Stimulated activated CD4-positive, alpha-beta T cell treated with anti-CD3 and anti-CD28 coated beads, Interleukin-15, amount 100 ng/mL, for 48 hours (primary cell): ENCODE measurements at places on chromosomes 7 and 10.

DNA sequence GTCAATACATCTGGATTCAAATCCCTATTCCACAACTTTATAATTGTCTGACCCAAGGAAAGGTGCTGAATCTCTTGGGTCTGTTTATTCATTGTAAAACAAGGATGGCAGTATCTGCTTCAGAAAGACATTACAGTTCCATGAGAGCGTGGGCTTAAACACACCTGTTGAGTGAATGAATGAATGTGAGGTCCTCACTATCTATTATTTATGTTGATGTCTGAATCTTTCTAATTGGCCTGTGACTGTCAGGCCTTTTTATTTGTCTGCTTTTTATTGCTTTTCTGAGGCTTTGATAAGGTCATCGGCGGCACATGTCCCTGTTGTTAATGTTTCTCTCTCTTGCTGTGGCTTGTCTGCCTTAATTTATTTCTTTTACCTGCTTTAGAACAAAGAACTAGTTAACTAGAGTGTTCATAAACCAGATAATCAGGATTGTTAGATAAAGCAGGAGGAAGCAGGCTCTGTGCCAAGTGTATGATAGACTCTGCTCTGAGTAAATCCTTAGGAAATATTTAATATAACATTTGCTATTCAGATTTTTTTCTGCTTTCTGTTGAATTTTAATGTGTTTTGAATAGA lies 42.3 kb upstream of the CYCS start:
- DNase-seq = no peak

DNA sequence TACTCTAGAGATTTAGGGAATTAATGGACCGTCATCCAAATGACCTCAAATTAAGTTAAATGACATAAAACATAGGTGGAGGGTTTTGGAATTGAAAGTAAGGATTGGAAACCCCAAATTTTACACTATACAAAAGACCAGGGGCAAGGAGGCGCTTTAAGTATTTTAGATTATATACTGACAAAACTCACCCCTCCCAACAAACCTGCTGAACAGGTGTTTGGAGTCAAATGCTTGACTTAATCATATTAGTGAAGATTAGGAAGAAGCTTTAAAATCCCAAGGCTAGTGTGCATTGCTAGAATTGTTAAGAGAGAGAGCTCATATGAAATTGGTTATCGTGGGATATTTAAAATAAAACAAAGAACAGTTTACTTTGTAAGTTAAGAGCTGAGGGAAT lies at the start of gene GNGT1:
Gene GNGT1 (plus strand): TSS at position 301 of the 400 bp plus-strand sequence. CDS start 180 bp downstream, outside the sequence.
- no peak for DNase-seq

- DNase-seq = no peak
Measured at GRCh38 chr7:2928613-2929311, 84.7 kb upstream of the GNA12 start.

- DNase-seq = no peak
Measured at GRCh38 chr7:98771941-98772603, 97.7 kb downstream of the TMEM130 start.

- DNase-seq = no peak
Measured at GRCh38 chr7:151809146-151809863, 67.6 kb downstream of the PRKAG2 start.

GRCh38 chr7:71555758-71556157 lies 423.8 kb downstream of the GALNT17 start:
- DNase-seq = no peak

DNA sequence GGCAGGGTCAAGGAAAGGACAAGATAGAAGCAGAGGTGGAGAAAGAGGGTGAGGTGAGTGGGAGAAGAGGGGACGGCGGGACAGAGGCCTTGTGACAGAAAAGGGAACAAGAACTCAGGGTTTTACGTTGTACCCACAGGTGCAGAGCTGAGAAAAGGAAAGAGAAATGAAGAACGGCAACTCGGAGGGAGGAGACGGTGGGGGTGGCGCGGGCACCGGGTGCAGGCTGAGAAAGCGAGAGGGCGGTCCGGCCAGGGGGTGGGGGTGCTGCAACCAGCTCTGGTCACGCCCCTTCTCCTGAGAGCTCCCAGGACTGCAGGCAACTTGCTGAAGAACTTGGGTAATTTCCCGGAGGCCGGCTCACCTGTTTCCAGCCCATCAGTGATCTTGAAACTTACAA lies 65.3 kb downstream of the CARD11 start:
- DNase-seq = peak; percentile 89

GRCh38 chr10:86449926-86450558 lies 71.5 kb downstream of the WAPL start:
- no peak for DNase-seq

DNA sequence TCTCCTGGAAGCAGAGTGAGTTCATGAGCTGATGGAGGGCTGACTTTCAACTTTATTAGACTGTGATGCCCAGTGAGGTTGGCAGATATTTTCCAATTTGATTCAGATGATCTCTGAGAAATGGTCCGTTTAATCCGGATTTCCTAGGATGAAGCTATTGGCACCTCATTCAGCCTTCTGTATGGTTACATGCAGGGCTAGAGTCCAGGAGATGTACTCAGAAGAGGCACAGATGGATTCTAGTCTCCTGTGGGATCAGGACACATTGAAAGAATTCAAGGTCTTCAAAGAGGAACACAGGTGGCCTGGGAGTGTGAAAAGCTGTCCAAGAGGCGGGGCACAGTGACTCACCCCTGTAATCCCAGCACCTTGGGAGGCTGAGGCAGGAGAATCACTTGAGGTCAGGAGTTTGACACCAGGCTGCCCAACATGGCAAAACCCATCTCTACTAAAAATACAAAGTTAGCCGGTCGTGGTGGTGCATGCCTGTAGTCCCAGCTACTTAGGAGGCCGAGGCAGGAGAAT lies 23.0 kb upstream of the RHEB start:
- DNase-seq = no peak

GRCh38 chr10:59672150-59672875 lies 37.3 kb downstream of the SLC16A9 start:
- no peak for DNase-seq

DNA sequence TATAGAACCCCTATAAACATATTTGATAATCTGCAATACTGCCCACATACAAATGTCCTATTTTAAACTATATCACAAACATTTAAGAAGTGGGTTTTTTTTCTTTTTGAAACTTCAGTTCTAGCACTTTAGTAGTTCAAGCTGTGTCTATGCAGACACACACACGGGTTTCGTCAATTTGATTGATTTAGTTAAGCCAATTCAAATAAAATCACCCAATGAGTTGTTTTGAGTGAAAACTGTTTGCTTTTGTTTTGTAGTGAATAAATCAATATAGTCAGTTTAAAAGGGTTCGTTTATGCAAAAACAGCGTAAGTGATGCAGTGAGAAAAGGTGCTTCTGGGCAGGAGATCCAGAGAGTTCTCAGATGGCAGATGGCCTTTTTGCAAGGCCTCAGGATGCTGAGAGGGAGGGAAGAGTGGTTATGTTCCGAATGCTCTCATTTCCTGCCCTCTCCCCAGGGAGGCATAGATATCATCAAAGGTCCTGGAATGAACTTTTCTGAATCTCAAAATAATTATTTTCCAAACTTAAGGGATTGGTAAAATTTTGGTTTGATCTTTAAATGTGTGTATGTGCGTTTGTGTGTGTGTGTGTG lies 102.7 kb downstream of the AGMO start:
- DNase-seq = no peak

DNA sequence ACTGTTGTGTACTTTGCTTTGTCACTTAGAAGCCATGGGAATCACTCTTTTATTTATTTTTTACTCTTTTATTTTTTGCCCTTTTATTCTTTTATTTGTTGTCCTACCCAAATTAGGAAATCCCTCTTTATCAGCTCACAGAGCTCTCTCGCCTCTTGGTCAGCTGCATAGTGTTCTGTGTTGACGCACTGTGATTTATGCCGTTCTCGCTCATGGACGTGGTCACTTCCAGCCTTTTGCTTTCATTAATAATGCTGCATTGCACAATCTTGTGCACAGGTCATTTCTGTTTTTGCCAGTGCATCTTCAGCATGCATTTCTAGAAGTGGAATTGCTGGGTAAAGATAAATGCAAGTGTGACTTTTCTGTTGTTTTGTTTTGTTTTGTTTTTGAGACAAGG lies 42.3 kb downstream of the FBH1 start:
- no peak for DNase-seq

GRCh38 chr10:123552760-123553554 lies 113.2 kb upstream of the GPR26 start:
- DNase-seq = no peak

- DNase-seq = no peak
Measured at GRCh38 chr10:128859738-128860386, 607.2 kb upstream of the MGMT start.

GRCh38 chr7:6205971-6206660 lies 66.3 kb downstream of the CYTH3 start:
- no peak for DNase-seq

DNA sequence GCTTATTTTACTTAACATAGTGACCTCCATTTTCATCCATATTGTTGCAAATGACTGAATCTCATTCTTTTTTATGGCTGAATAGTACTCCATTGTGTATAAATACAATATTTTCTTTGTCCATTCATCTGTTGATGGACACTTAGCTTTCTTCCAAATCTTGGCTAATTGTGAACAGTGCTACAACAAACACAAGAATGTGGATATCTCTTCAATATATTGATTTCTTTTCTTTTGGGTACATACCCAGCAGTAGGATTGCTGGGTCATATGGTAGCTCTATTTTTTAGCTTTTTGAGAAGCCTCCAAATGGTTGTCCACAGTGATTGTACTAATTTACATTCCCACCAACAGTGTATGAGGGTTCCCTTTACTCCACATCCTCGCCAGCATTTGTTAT lies 58.0 kb downstream of the CREB5 start:
- DNase-seq = no peak

DNA sequence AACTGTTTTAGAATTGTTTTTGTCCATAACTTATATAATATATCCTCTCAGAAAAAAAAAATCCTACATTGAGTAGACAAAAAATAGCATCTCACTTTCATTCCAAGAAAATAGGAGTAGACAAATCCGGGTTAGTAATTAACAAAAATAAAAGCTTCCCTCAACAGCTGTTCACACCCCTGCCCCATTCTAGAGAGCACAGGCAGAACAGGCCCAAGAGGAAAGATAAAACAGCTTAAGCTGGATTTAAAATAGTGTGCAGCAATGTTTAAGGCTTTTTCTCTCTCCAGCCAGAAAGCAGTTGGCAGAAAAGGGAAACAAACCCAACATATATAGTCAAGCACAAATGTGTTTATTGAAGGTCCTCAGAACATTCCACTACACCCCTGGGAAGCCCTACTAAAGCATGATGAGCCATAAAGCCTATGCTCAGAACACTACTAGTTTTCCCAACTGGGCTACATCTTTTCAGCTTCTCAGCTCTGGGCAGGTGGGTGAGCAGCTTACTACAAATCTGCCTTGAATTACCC lies 189.9 kb downstream of the MTERF1 start:
- DNase-seq = no peak

GRCh38 chr7:37690206-37690605 lies 6.6 kb downstream of the GPR141 start:
- DNase-seq = no peak

- no peak for DNase-seq
Measured at GRCh38 chr7:86943447-86943846, 116.0 kb downstream of the ELAPOR2 start.

GRCh38 chr10:75770626-75771081 lies 339.2 kb downstream of the LRMDA start:
- no peak for DNase-seq

DNA sequence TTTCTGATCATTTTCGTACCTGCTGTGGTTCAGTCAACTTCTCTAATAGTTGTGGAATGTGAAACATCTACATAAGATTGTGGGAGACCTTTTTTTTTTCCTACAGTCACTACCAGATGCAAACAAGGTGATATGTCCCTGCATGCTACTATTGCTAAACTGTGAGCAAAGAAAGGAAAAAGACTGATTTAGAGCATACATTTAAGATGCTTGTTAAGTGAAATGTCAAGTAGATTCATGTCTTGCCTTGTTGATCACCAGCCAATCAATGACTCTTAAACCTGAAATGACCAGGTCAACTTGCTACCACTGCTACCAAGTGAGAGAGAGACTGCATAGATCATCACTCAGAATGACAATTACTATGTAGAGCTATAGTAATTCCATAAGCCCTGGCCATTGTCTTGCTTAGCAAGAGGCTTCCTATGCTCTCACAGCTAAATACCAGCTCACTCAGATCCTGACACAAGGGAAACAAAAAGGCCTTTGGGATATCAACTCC lies 84.3 kb upstream of the SKAP2 start:
- no peak for DNase-seq

- no peak for DNase-seq
Measured at GRCh38 chr10:12479924-12480323, 130.6 kb downstream of the CAMK1D start.

DNA sequence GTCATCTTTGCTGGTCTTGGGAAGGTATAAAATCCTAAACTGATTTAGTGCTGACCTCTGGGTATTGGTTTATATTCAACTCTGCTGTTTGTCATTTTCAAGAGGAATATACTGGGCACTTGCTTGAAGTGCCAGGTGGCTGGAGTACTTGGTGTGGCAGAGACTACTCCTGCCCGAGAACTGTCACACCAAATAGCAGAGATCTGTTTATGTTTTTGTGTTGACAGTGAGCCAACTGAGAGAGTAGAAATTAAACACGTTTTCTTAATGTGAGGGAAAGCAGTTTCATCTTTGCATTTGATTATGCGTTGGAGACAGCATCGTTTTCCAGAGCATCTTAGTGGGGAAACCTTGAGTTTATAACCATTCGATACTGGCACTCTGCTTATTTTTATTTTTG lies 174.4 kb downstream of the CDCA7L start:
- no peak for DNase-seq

DNA sequence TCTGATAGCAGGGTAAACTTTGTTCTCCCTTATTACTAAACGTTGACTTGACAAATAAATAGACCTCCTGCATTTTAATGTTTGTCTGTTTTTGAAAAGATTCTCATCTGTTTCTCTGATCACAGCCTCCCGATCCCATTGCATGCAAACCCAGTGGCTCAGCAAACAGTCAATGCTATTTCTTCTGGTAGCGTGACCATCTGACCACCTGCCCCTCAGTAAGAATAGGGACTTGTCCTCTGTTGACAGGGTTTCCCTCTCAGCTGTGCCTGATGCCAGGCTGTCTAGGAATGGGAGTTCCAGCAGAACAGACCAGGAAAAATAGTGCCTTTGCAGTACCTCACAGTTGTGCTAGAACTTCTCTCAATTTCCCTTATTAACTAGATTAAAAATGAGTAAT lies 40.7 kb upstream of the EBLN1 start:
- DNase-seq = no peak

GRCh38 chr7:77827999-77828398 lies 29.4 kb downstream of the PHTF2 start:
- DNase-seq = no peak

DNA sequence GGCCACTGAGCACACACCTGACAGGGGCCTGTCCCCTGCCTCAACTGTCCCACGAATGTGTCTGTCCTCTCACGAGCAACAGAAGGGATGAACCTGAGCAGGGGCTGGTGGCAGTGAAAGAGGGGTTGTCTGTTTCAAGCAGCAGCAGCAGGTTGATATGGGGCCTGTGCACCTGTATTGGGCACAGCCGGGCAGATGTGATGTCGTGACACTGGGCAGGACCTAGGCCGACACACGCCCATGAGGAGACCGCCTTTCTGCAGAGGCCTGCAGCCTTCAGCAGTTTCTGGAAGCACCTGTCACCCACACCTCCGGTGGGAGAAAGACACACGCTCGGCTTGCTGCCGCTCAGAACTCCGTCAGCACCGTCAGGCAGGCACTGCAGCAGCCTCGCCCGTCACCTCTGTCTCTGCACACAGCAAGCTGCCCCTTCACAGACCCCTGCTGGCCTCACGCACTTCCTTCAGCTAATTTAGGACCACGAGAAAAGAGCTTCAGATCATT lies 48.5 kb downstream of the AMZ1 start:
- no peak for DNase-seq
